Activated CD4-positive, CD25-positive, alpha-beta regulatory T cell (primary cell): ENCODE measurements at places on chromosomes 7 and 10.

GRCh38 chr10:60456053-60456452 lies 66.4 kb upstream of the ANK3 start:
- DNase-seq = no peak

DNA sequence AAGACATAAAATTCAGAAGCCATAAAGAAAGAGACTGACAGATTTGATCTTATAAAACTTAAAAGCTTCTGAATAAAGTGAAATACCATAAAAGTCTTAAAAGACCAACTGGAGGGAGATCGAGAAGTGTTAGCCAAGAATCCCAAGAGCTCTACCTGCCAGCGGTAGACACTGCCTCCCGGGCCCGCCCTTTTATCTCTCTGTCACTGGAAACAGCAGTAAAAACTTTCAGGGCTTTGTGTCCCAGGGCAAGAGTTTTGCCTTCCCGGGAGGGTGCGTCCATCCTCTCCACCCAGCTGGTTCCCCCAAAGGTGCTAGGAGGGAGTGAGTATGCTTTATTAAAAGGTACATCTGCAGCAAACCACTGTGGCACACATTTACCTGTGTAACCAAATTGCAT lies 5.8 kb downstream of the PLA2G12B start:
- DNase-seq = no peak

GRCh38 chr10:20396205-20396604 lies 500.9 kb downstream of the NEBL start:
- DNase-seq = no peak

GRCh38 chr7:140475747-140476333 lies 3.5 kb downstream of the MKRN1 start:
- DNase-seq = peak; percentile 13

DNA sequence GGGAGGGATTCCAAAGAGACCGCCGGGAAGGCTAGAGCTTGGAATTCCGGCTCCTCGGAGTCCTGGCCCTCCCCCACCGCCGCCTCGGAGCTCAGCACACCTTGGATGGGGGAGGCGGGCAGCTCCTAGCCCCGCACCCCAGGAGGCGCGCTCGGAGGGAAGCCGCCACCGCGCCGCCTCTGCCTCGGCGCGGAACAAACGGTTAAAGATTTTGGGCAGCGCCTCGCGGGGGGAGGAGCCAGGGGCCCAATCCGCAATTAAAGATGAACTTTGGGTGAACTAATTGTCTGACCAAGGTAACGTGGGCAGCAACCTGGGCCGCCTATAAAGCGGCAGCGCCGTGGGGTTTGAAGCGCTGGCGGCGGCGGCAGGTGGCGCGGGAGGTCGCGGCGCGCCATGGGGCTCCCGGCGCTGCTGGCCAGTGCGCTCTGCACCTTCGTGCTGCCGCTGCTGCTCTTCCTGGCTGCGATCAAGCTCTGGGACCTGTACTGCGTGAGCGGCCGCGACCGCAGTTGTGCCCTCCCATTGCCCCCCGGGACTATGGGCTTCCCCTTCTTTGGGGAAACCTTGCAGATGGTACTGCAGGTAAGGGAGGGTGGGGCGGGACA lies at the start of gene CYP26A1:
Gene CYP26A1, plus strand, starts transcription at position 355 of the 608 bp plus-strand sequence. Its CDS starts 42 bp downstream, at position 397.
- DNase-seq = no peak

GRCh38 chr10:78634835-78635234 lies 433.9 kb upstream of the ZMIZ1 start:
- DNase-seq = no peak

GRCh38 chr7:69603351-69603750 lies 5.1 kb downstream of the AUTS2 start:
- DNase-seq = no peak

DNA sequence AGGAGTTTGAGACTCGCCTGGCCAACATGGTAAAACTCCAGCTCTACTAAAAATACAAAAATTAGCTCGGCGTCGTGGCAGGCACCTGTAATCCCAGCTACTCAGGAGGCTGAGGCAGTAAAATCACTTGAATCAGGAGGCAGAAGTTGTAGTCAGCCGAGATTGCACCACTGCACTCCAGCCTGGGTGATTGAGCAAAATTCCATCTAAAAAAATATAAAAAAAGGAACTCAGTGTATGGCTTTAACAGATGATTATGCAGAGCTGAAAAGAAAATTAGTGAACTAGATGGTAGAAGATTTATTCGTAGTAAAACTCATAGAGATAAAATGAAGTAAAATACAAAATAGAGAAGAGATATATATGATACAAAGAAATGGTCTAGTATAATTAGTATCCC lies 12.6 kb upstream of the CNOT4 start:
- DNase-seq = no peak

DNA sequence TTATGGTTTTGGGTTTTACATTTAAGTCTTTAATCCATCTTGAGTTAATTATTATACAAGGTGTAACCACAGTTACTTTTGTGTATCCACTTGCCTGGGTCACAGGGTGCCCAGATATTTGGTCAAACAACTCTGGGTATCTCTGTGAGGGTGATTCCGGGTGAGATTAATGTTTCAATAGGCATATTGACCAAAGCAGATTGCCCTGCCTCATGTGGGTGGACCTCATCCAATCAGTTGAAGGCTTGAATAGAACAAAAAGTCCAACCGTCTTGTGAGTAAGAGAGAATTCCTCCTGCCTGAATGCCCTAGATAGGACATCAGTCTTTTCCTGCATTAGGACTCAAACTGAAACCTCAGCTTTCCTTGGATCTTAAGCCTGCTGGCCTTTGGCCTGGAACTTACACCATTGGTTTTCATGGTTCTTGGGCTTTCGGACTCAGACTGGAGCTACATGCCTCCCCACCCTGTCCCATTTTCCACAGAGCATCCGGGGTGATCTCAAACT lies 68.9 kb upstream of the ST8SIA6 start:
- DNase-seq = no peak

DNA sequence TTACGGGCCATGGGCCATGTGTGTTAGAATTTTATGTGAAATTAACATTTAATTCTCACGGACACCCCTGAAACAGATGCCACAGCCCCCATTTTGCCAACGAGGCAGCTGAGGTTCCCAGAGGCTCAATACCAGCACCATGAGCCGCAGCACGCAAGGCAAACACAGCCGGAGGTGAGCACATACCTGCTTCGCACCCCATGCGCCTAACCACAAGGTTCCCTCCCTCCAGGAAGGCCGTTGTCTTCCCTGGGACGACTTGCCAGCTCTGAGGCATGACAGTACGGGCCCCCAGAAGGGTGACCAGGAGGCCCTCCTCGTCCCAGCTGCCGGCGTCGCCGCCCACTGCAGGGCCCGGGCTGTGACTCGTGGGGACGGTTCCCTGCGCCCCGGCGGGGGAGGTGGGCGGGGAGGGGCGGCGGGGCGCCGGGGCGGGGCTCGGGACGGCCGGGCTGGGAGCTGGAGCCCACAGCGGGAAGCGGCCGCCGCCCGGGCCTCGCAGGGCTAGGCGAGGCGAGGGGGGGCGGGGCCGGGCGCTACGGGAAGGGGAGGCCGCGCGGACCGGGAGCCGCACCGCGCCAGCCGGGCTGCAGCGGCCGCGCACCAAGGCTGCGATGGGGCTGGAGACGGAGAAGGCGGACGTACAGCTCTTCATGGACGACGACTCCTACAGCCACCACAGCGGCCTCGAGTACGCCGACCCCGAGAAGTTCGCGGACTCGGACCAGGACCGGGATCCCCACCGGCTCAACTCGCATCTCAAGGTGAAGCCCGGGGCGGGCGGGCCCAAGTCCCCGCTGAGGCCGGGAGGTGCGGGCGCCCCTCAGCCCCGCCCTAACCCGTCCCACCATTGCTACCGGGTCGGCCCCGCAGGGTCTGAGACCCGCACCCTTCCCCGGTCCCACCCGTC lies at the start of gene CAV2:
Gene CAV2, plus strand, starts transcription at position 571 of the 910 bp plus-strand sequence. Its CDS starts 44 bp downstream, at position 615.
- no peak for DNase-seq

- DNase-seq = no peak
These were observed 198.3 kb downstream of the BAMBI start for GRCh38 chr10:28875549-28876081.

DNA sequence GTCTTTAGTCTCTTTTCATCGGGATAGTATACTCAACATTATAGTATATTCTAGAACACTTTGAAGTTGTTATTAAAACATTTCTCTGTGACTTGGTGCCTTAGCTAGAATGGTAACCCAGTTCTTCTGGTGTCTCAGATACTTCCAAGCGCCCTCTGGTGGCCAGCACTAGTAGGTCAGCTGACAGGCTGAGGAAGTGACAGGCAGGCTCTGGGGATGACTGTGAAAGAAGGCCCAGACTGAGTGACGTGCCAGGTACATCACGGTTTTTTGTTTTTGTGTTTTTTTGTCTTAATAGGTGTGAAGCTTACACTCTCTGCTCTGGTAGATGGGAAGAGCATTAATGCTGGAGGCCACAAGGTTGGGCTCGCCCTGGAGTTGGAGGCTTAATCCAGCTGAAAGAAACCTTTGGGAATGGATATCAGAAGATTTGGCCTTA lies 5.1 kb downstream of the COMTD1 start:
- DNase-seq = peak; percentile 88

GRCh38 chr7:23338439-23338838 lies 39.3 kb downstream of the MALSU1 start:
- DNase-seq = no peak

DNA sequence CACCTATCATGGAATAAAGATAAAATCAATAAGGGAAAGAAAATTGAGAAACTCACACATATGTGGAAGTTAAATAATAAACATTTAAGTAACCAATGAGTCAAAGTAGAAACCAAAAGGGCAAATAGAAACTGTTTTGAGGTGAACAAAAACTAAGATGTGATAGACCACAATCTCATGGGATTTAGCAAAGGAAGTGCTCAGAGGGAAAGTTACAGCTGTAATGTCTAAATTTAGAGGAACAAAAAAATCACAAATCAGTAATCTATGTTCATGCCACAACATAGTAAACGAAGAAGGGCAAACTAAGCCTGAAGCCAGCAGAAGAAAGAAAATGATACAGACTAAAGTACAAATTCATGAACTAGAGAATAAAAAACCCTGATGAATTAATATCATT lies 16.3 kb downstream of the CYP3A4 start:
- no peak for DNase-seq
